Neural cell (in vitro differentiated cells): ENCODE measurements at places on chromosomes 16 and 17. TPM values are rescaled to one million over a fixed set of nuclear protein-coding genes. Genes with fewer than 3 reads are reported as not detected.

Gene CNGB1
- 19.1 and 20.7 TPM in 2 replicates for polyA plus RNA-seq

Gene HP
- polyA plus RNA-seq: not detected in 2 replicates

Gene PDILT
- not detected in 2 replicates for polyA plus RNA-seq

Gene SLFN12L
- polyA plus RNA-seq: not detected in 2 replicates

Gene MIF4GD
- polyA plus RNA-seq: 27.7 and 35.2 TPM in 2 replicates

Gene UBE2G1
- 65.8 and 67.4 TPM in 2 replicates for polyA plus RNA-seq

Gene ACE
- polyA plus RNA-seq: 1.5 and 2.1 TPM in 2 replicates

Gene SKAP1
- polyA plus RNA-seq: 0.63 TPM in 1 of 2 replicates, not detected in the other

Gene PSMC3IP
- polyA plus RNA-seq: 22.5 and 36.2 TPM in 2 replicates

Gene NHLRC4
- polyA plus RNA-seq: not detected in 2 replicates

Gene KRT33B
- not detected in 2 replicates for polyA plus RNA-seq

Gene KRT15
- 0.09 TPM in 1 of 2 replicates, not detected in the other for polyA plus RNA-seq

Gene NUP85
- polyA plus RNA-seq: 74.5 and 84.1 TPM in 2 replicates

Gene IL17C
- 1.0 TPM in 1 of 2 replicates, not detected in the other for polyA plus RNA-seq
